ENCODE measurements at places on chromosomes 16 and 17.

DNA sequence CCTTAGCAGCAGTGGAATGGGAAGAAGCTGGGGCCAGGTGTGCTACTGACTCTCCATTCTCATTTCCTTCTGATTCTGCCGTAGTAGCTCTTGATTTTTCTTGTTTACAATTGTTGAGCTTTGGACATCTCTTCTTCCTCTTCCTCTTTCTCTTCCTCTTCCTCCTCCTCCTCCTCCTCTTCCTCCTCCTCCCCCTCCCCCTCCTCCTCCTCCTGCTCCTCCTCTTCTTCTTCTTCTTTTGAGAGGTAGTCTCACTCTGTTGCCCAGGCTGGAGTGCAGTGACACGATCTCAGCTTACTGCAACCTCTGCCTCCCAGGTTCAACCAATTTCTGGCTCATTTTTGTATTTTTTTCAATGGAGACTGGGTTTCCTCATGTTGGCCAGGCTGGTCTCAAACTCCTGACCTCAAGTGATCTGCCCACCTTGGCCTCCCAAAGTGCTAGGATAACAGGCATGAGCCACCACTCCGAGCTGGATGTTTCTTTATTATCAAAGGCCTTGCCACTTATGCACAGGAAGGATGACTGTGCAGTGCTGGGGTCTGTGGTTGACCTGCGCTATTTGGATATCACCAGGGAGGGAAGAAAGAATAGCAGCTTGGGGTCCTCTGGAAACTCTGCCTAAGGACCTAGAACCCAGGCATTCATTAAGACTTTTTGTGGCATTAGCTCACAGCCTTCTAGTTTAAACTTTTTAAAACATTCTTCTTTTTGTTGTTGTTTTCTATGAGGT lies 127.8 kb upstream of the KCNJ16 start:
- DNase-seq = no peak

- DNase-seq = no peak
Observed at GRCh38 chr17:50114849-50115357, 15.1 kb downstream of the SAMD14 start.

GRCh38 chr16:50622643-50623369 lies 58.3 kb downstream of the SNX20 start:
- no peak for DNase-seq

- no peak for DNase-seq
Observed at GRCh38 chr17:57783338-57783742, 38.2 kb upstream of the CCDC182 start.

DNA sequence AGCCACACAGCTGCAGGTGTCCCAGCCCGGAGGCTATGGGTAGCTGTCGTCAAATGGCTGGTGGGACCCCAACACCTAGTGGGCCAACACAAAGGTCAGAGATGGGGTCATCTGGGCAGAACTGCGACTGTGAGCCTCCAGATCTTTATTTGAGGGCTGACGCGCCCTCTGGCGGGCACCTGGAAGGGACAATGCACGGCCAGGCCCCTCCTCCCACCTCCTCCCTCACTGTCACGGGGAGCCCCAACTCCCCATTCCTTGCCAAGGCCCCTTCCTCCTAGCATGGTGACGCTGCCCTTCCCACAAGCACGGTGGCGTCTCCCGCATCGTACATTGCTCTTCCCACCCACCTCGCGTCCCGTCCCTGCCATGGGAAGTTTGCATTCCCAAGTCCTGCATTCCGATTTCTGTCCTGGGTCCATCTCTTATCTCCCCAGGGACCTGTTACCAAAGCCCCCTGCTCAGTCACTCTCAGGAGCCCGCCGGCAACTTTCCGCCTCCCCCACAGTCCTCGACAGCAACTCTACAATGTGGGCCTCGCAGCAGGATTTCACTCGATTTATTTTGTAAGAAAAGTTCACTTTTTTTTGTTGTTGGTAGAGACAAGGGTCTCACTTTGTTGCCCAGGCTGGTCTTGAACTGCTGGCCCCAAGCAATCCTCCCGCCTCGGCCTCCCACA lies 1.0 kb downstream of the TLE7 start:
- DNase-seq = no peak

GRCh38 chr17:57424777-57425188 lies 168.5 kb downstream of the MSI2 start:
- no peak for DNase-seq

- no peak for DNase-seq
Observed at GRCh38 chr16:19179546-19180490, 11.8 kb downstream of the SYT17 start.

DNA sequence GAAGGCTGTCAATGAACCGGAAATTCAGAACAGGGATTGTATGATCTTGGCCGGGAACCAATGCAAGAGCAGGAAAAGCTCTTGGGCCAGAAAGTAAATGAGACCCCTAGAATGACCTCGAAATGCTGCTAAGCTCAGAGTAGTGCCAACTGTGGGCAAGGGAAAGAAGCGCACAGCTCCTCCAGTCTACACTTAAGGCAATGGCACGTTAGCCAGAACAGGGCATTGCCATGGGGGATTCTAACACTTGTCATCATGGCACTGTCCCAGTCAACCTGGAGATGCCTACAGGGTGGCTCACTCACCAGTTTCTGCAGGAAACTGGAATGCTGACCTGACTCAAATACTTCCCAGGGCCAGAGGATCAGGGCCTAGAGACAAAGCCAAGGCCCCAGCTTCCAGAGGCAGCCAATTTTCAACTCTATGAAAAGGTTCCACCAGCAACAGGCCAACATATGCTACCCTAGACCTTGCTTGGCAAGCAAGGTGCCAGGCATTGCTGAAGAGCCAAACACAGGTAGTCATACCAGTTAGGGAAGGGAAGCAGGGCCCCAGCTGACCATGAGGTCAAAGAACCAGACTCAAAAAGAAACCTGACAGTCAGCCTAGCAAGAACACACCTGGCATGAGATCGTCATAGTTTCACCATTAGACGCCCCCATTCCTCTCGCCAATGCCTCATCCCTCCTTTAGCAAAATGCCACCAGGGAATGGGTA lies 34.9 kb downstream of the ARHGAP17 start:
- no peak for DNase-seq

DNA sequence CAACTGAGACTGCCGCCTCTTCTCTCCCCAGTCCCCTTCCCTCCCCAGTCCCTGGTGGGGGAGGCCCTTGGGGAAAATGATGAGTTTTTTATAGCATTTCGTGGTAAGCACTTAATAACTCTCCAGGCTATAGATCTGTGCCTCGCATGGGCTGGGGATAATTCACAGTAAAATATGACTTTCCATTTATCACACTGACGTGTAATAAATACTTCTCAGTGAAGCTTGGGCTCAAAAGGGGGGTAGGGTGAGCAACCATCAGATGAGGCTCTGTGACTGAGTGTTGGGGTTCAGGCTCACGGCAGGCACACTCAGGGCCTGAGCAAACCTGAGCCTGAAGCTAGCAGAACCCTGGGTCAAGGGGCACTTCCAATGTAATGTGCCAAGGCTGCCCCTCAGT lies 101.6 kb downstream of the CCT6B start:
- no peak for DNase-seq

GRCh38 chr17:60354223-60354622 lies 37.7 kb downstream of the USP32 start:
- peak; percentile 64 for DNase-seq

- no peak for DNase-seq
Observed at GRCh38 chr17:65023791-65024190, 32.7 kb downstream of the GNA13 start.

GRCh38 chr17:2854143-2855055 lies 58.2 kb downstream of the RAP1GAP2 start:
- no peak for DNase-seq

DNA sequence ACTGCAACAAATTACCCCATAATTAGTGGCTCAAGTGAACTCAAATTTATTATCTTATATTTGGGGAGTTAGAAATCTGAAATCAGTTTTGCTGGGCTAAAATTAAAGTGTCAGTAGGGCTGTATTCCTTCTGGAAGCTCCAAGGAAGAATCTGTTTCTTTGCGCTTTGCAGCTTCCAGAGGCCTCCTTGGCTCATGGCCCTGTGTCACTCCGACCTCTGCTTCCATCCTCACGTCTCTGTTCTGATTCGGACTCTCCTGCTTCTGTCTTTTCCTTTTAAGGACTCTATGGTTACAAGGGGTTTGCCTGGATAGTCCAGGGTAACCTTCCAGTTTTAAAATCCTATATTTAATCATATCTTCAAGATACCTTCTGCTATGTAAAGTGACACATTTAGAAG lies 232.1 kb downstream of the CA10 start:
- DNase-seq = no peak

GRCh38 chr16:2712063-2712441 lies 8.0 kb downstream of the PRSS27 start:
- no peak for DNase-seq

DNA sequence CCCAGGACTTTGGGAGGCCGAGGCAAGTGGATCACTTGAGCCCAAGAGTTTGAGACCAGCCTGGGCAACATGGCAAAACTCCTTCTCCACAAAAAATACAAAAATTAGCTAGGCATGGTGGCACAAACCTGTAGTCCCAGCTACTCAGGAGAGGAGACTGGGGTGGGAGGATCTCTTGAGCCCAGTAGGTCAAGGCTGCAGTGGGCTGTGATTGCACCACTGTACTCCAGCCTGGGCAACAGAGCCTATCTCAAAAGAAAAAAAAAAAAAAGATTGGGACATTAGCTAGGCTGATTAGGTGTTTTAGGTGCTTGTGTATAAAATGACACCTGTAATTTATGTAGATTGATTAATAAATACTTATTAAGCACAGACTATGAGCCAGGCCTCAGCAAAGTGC lies 10.1 kb downstream of the GFOD2 start:
- no peak for DNase-seq

GRCh38 chr17:32261936-32262510 lies 3.6 kb upstream of the RHBDL3 start:
- no peak for DNase-seq

DNA sequence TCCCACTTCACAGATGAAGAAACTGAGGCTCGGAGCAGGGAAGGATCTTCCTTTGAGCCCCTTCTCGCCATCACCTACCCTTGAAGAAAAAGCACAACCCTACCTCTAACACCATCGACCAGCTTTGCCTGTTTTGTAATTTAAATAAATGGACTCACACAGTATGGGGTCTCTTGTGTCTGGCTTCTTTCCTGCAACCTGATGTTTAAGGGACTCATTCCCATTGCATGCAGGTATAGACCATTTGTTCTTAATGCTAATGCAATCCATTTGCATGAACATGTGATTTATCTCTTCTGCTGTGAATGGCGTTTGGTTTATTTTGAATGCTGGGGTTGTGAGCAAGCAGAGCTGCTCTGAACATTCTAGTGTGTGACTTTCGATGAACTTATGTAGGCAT lies 150.8 kb upstream of the FOXF1 start:
- DNase-seq = no peak

Data from AG09309 (cell line).